ENCODE measurements at places on chromosomes 5 and 9. TPM values are rescaled to one million over a fixed set of nuclear protein-coding genes. Genes with fewer than 3 reads are reported as not detected.

DYNC2I2 gene
- total RNA-seq, result 43.9 TPM

SMIM33 gene
- not detected for total RNA-seq

ORM2 gene
- not detected for total RNA-seq

CENPH gene
- 1.3 TPM for total RNA-seq

OTP gene
- total RNA-seq, result not detected

DNA sequence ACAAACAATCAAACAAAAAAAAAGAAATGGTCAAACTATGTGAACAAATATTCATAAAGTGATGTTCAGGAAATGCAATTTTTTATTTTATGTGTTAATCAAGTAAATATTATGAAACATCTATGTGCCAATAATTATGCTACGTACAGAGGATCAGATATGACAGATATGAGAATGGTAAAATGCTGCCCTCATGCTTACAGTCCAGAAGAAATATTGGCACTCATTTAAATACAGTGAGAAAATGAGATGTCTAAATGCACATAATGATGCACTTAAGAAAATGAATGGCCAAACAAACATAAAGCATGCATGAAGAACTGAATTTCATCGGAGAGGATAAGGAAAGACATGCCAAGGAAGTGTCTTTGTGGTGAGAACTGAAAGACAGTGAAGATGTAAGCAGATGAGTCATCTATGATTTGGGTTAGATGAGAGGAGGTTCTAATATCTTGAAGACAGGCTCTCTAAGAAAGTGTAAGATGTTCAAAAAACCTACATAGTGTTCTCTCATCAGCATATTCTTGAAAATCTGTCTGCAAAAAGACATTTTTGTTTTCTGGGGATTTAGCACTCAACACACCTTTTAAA lies 1231.1 kb upstream of the ACO1 start:
- no peak for DNase-seq

GRCh38 chr5:37391591-37391990 lies 12.5 kb downstream of the WDR70 start:
- no peak for DNase-seq

DNA sequence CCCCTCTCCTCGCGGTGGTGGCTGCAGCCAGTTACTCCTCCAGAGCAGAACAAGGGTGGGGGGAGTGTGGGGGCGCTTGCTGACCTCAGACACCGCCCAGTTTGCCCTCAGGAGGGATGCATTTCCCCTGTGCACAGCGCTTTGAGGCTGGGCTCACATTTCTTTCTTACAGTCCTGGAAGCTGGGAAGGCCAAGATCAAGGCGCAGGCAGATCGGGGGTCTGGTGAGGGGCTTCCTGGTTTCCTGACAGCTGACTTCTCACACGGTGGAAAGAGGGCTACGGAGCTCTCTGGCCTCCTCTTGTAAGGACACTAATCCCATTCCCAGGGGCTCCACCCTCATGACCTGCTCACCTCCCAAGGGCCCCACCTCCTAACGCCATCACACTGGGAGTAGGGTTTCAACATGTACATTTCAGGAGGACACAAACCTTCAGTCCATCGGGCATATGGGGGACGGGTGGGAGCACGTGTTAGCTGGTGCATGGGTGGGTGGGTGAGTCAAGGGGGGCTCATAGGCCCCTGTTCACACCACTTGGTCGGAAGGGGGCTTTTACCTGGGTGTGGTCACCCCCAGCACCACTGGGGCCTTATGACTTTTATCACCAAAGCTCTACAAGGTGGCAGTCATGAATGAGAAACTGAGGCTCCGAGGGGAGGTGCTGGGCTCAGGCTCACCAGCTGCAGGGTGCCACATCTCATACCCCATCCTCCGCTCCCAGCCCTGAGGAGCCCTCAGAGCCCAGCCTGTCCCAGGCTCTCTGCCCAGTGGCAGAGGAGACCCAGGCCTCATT lies 7.7 kb upstream of the SCGB3A1 start:
- no peak for DNase-seq

- DNase-seq, result no peak
Observed at GRCh38 chr5:158499075-158499891, 600.4 kb downstream of the EBF1 start.

- DNase-seq, result no peak
Observed at GRCh38 chr9:33468797-33469621, 4.7 kb downstream of the NOL6 start.

GRCh38 chr5:124444147-124444775 lies 302.2 kb downstream of the ZNF608 start:
- DNase-seq, result no peak

DNA sequence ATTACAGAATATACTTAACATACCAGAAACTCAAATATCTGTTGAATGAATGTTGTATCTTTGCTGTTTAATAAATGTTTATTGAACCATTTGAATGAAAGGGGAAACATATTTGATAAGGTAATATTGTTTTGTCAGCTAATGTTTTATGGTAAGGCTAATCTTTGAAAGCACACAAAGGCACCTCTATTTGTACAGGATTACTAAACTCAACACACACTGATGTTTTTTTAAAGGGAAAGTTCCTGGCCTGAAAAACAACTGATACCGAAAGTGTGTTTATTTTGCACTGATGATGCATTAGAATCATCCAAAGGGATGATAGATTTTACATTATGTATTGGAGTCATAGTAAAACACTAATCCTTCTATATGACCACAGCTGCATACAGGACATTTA lies 82.5 kb downstream of the ADCY2 start:
- DNase-seq, result no peak

DNA sequence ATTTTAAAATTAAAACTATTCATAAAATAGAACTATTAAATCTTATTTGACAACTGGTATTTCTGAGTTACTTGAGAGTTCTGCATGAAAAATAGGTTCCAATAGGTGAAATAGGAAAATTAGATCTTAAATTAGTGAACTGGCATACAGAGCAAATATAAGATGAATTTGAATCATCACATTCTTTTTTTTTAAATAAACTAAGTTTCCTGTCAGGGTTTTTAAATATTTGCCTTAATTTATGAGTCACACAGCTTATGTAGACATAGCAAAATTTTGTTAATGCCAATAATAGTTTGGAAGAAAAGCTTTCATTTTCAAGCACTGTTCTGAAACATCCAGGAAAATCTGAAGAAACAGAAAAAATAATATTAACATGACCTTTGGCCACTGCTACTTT lies 311.7 kb upstream of the HAPLN1 start:
- DNase-seq, result no peak

DNA sequence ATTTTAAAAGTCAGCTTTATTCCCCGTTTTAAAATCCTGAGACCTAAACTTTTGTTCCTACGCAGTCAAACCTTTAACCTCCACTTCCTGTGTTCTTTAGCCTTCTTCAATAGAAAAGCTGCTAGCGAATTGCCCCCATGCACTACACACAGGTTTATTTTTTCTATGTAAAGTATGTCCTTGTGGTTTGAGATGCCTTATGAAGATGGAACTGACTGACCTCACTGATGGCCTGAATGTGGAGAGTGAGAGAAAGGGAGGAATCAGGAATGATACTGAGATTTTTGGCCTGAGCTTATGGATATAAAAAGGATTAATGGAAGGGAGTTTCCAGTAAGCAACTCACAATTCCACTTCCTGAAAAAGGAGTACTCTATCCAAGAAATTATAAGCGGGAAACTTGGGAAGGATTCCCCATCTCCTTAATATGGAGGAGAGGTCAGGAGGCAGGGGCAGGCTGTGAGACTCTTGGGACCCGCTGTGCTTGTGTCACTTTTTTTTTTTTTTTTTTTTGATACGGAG lies 89.5 kb downstream of the UGCG start:
- DNase-seq, result no peak

All from thoracic aorta (tissue), 2 donors.